ENCODE measurements at places on chromosomes 5 and 9.
A peak's percentile ranks its signal among the peaks of the same experiment; 100 is the strongest.

DNA sequence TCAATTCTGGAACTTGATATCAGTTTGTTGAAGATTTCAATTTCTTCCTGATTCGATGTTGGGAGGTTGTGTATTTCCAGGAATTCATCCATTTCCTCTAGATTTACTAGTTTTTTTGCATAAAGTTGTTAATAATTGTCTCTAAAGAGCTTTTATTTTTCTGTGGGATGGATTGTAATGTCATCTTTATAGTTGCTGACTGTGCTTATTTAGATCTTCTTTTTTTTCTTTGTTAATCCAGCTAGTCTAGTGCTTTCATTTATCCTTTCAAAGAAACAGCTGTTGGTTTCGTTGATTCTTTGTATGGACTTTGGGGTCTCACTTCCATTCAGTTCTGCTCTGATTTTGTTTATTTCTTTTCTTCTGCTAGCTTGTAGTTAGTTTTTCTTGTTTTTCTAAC lies 302.0 kb upstream of the DMAC1 start:
- DNase-seq: no peak

DNA sequence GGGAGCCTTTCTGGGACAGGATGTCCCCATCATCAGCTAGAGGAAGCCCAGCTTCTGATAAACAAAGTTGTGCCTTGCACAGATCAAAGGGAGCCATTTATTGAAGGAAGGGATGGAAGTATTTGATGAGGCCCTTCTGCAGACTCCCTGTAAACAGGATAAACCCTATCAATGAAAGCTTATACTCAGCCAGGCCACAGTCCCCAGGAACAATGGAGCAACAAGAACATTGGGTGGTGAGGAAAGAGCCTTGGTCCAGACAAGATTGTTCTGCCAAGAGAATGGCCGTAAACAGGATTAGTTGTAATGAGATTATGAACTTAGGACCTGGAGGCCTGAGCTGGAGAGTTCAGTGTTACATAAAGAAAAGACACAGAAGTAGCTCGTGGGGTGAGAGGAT lies 40.5 kb upstream of the LIFR start:
- peak; percentile 96 for DNase-seq

GRCh38 chr9:92534674-92535073 lies 1.1 kb downstream of the ECM2 start:
- DNase-seq: peak; percentile 2

- DNase-seq: no peak
These were observed 37.4 kb upstream of the GRAMD2B start for GRCh38 chr5:126385524-126386502.

GRCh38 chr5:135053278-135053677 lies 19.2 kb upstream of the PITX1 start:
- DNase-seq: no peak

GRCh38 chr9:92726971-92727715 lies 37.5 kb downstream of the BICD2 start:
- peak; percentile 97 for DNase-seq

DNA sequence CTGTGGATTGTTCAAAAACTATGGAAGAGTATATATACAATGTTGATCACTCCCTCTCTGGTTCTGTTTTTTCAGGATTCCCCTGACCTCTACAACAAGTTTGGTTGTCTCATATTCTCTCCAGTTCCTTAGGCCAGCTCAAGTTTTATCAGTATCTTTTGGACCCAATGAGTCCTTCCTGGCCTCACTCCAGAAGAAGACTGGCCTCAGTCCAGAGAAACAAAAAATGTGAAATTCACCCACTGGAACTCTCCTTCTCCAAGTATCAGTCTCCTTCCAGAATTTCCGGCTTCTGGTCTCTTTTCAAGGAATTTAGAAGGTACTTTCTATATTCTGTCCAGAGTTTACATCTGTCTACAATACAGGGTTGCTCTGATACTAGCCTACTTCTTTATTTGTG lies 537.8 kb upstream of the FTMT start:
- no peak for DNase-seq

DNA sequence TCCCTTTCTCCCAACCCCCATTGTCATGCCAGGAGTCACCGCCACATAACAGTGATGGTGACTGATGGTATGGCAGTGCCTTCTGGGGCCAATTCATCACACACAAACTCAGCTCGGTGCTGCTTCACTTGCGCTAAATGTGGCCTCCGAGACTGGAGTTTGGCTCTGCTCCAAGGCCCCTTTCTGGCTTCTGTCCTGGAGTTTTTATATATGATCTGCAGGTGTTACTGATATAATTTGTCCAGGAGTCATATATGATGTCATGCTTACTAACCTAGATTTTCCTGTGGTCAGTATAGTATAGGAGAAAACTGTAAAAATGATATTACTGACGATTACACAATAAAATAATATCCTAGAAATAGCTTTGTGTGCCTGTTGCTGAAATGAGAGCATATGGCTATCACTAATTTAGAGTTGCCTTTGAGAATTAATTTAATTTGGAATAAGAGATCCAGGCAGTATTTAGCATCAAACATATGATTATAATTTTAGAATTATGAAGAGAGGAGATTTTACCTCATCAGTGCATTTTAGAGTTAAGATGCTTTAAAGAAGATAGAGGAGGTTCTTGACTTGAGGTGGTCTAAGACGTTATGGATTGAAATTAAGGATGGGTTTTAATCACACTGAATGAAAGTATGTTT lies 334.1 kb upstream of the CD180 start:
- peak; percentile 25 for DNase-seq

DNA sequence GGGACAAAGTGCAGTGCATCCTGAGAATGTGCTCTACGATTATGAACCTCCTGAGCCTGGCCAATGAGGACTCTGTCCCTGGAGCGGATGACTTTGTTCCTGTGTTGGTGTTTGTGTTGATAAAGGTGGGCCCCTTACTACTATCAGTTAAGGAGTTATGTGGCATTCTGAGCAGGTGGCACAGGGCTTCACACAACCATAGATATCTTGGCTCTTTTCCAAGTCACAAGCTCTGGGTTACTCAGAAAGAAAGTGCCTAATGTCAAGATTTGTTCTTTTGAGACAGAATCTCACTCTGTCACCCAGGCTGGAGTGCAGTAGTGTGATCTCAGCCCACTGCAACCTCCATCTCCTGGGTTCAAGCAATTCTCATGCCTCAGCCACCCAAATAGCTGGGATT lies 99.0 kb downstream of the GAPVD1 start:
- no peak for DNase-seq

DNA sequence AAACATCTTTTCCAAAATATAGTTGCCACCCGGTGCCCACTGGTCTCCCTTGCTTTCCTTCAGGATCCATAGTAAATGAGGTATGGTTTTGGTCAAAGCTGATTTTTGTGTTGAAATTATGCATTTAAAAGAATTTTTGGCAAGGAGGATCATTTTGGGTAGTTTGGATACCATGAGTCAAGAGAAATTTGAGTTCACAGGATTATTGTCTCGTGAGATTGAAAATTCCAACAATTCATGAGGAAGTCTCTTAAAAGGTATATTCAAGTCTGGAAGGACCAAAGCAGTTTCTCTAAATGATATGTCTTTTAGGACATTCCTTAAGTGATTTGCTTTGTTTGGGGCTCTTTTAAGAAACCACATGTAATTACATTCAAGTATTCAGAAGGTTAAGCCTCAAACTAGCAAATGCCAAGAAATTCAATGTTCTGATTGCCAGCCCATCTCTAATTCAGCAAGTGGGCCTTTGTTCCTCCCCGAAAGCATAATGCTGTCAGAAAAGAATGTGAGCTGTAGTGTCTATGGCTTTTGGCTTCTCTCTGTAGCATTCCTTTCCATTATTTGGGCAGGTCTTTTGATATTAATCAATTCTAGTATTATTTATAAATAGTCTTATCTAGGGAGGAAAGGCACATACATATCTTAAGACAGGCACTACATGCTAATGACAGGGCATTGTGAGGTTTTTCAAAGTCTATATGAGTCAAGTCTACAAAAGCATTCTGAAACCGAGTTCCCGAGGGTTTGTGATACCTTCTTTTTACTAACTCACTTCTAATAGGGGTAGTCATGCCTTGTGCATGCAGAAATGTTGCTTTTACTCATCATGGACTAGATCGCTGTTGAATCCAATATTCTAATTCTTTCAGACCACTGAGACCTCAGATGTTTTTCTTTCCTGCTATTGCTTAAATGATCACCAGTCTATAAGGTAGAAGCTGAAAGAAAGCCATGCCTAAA lies 453.9 kb downstream of the ENC1 start:
- DNase-seq: no peak

DNA sequence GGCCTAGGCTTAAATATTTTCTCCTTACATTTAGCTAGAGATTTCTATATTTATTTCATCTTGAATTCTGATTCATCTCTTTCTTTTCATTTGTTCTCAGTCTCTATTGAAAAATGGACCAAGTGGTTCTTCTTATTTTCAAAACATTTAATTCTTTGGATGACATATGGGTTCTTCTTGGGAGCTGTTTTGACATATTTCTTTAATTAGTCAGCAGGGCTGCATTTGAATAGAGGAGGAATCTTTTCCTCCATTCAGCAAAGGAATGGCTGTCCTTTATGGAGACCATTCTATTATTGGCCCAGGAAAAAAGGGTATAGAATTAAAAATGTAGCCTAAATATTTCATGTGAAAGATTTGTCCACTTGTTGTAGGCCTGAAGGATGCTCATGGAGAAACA lies 109.9 kb downstream of the RPS23 start:
- DNase-seq: no peak

DNA sequence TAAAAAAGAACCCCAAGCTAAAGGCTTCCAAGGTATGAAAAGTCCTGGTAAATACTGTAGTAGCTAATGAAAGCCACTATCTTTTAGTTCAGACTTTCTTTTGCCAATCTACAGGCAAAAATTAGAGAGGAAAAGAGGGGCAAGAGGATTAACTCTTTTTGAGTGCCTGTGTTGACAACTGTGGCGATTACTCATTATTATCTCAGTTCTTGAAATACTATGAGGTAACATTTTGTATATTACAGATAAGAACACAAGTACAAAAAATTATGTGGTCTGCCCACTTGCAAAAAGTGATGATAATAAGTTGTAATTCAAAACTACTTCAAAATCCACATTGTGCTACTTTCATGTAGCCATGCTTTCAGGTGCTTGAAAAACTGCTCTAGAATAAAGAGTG lies 144.0 kb downstream of the DTWD2 start:
- no peak for DNase-seq

DNA sequence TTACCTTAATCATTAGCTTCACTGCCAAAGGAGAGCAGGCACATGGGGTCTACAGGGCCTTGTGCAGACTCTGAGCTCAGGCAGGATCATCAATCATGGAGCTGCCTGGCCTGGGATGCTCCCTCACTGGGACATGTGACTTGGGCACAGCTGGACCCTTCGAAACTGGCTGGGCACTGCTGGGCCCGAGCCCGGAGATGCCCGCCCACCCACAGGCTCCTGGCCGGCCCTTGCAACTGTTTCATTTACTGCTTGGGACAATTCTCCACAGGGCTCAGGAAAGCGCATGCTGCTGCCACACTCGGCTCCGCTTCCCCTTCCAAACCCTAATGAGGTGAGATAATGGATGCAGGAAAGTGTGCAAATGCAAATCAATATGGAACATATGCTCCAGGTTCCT lies 387.5 kb downstream of the TRIM36 start:
- DNase-seq: no peak

- DNase-seq: no peak
These were observed 180.3 kb downstream of the C9orf50 start for GRCh38 chr9:129440435-129441186.
